ENCODE measurements at places on chromosomes 2 and 18. TPM values are rescaled to one million over a fixed set of nuclear protein-coding genes. Genes with fewer than 3 reads are reported as not detected.

KCNF1 gene
- total RNA-seq, result 0.56 TPM

SERPINB5 gene
- not detected for total RNA-seq

SCYGR4 gene
- not detected for total RNA-seq

DNA sequence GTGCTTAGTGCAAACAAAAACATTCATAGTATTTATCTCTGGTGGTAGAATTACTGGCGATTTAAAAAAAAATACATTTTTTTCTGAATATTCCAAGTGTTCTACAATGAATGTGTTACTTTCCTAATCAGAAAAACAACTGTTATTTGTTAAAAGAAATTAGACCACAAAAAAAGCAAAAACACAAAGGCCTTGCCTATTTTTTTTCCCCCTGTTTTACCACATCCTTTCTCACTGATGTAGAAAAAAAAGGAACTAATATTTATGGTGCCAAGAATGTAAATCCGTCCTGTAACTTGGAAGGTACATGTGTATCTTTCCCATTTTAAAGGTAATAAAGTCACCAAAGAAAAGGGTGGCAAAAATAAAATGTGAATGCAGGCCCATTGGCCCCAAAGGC, 28.4 kb upstream of the MGAT4A start:
- DNase-seq, result no peak

- peak; percentile 20 for DNase-seq
Measured at GRCh38 chr2:61689568-61689967, 151.4 kb upstream of the XPO1 start.

GRCh38 chr18:74950479-74950878, 258.5 kb downstream of the PTGR3 start:
- DNase-seq, result no peak

DNA sequence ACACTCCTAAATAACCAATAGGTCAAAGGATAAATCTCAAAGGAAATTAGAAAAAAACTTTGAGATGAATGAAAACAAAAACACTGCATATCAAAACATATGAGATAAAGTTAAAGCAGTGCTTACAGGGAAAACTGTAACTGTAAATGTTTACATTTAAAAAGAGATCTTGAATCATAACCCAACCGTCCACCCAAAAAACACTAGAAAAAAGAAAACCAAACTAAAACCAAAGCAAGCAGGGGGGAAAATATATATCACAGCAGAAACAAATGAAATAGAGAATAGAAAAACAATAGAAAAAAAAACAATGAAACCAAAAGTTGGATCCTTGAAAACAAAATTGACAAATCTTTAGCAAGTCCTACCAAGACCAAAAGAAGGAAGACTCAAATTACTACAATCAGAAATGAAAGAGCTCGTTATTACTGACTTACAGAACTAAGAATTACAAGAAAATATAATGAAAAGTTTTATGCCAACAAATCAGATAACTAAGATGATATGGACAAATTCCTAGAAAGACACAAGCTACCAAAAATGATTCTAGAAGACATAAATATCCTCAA, 65.6 kb downstream of the TLK1 start:
- no peak for DNase-seq

GRCh38 chr2:148948868-148949267, 73.8 kb downstream of the KIF5C start:
- DNase-seq, result no peak

GRCh38 chr2:118853129-118853640, 5.7 kb upstream of the EN1 start:
- DNase-seq, result no peak

GRCh38 chr2:136178941-136179601, 61.1 kb upstream of the CXCR4 start:
- no peak for DNase-seq

GRCh38 chr2:59734743-59735142, 818.7 kb downstream of the BCL11A start:
- DNase-seq, result no peak

GRCh38 chr2:105712166-105712915, 32.4 kb upstream of the NCK2 start:
- DNase-seq, result no peak

All from IMR-90 (cell line).